ENCODE measurements at places on chromosomes 5 and 9.

GRCh38 chr5:142204219-142204618 is 95.6 kb downstream of the NDFIP1 start:
- no peak for DNase-seq

GRCh38 chr5:96219580-96220281 is 213.3 kb downstream of the PCSK1 start:
- peak; percentile 88 for DNase-seq

DNA sequence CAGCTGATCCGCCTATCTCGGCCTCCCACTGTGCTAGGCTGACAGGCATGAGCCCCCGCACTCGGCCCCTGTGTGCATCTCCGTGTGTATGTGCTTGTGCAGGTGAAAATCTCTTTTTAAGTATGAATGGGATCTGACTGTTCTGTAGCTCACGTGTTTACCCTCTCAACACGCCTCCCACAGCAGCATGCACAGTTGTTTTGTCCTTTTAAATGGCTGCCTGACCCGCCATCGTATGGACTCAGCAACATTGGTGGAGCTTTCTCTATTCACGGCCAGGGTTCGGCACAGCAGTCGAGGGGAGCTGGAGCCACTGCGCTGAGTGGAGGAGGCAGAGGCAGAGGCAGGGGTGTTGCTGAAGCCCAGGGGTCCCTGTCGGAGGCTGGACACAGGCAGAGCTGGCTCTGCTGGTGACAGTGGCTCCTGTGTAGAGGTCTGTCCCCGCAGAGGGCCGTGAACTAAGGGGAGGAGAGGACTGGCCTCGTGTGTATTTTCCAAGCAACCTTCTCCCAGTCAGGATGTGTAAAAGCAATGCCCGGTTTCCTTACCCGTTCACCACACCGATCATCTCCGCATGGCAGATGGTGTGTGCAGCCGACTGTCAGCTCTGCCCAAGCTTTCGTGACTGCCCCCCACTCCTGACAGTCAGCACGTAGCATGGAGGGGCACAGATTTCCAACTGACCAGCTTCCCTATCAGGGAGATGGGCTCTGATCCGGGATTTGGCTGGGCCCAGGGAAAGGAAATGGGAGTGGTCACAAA is 37.3 kb downstream of the MRPL36 start:
- DNase-seq: no peak

DNA sequence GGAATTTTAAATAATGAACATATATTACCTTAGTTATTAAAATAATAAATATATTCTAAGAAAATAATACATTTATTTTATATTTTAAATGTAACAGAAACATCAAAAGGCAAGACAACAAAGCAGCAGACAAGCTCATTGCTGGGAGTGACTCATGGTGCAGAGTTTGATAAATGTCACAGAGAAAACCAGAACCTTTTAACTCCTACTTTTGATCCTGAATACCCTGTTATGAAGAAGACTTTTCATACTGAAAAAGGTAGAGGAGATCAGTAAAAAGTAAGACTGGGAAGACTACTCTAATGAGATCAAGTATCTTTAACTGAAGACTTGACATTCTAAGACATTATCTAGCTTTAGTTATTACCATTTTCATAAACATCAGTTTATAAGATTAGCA is 99.0 kb upstream of the GNA14 start:
- peak; percentile 27 for DNase-seq

DNA sequence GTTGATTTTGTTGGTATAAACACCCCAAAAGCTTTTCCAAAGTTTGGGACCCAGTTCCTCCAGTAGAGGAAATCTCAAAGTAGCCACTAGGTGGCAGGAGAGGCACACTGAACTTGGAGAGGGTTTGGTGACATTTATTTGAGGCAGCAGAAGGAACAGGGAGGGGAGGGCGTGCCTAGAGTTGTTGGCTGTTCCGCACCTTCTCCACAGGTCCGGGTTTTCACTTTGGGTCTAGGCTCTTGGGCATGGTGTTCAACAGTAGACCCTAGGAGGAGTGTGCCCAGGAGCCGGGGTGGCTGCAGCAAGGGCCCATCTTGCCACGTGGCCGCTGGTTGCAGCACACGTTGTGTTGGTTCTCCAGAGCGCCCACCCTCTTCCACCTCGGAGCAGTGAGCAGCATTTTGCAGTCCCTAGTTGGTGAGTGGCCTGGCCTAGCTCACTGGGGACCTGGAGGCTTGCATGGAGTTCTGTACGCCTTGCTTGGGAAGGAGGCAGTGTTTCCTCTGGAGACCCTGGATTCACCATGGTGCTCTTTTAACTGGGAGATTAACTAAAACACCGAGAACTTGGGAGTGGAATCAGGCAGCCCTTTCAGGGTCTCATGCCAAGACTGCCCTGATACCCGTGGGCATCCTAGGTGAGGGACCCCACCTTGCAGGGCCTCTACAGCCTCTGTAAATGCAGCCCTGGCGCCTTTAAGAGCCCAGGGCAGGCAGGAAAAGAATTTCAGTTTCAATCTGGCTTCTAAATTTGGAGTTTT is 28.2 kb downstream of the PTPA start:
- peak; percentile 93 for DNase-seq

DNA sequence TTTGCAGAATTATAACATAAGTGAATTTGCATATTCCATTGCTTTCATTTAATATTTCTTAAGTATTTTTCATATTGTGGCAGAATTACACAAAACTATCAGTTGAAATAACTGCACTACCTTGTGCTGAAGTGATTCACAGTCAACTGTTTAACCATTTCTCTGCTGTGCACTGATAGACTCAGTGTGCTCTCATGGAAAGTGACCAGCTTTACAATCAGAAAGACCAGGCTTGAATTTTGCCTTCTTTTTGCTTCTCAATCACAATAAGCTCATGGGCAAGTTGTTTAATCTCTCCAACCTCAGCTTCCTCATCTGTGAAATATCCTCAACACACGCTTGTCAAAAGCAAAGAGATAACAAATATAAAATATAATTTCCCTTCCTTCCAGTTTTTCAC is 18.3 kb downstream of the CDK5RAP2 start:
- DNase-seq: no peak

DNA sequence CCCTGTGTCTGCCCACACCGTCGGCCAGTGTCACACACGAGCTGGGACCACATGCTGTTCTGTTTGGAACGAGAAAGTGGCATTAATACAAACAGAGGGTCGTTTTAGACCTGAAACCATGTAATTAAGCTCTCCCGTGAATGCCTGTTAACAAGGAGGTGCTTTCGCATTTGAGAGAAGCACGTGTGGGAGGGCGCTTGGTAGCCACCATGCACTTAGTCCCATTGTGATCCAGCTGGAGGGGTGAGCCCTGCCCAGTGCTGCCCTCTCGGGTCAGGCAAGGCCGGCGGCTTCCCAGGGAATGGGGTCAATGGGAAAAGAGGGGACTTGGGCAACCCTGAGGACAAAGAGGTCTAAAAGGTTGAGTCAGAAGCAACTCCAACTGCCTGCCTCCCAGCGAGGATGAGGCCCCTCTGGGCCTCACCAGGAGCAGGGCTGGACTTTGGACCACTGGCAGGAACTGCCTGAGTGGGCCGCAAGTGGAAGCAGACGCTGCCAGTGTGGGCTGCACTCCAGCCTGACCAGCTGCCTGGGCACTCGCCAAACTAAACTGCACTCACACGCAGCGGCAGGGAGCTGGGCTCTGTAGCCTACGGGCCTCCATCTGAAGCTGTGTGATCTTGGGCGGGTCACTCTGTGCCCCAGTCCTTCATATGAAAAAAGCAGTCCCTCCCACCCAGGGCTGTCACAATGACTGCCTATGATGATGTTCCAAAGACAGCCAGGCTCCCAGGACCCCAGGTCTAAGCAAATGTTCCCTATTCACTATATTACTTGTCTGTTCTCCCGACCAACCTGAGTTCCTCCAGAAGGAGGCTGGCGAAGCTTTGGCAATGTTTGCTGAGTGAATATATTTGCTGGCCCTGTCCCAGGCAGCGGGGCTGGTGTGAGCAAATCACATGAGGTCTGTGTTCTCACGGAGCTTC is 195.7 kb downstream of the CDK5RAP2 start:
- DNase-seq: peak; percentile 73

- DNase-seq: peak; percentile 53
These were observed 44.8 kb downstream of the PLCXD3 start for GRCh38 chr5:41465493-41466171.

- no peak for DNase-seq
These were observed 353.8 kb upstream of the WWC1 start for GRCh38 chr5:167937635-167937998.

- DNase-seq: no peak
These were observed 20.5 kb downstream of the MRPL36 start for GRCh38 chr5:1779021-1779680.

DNA sequence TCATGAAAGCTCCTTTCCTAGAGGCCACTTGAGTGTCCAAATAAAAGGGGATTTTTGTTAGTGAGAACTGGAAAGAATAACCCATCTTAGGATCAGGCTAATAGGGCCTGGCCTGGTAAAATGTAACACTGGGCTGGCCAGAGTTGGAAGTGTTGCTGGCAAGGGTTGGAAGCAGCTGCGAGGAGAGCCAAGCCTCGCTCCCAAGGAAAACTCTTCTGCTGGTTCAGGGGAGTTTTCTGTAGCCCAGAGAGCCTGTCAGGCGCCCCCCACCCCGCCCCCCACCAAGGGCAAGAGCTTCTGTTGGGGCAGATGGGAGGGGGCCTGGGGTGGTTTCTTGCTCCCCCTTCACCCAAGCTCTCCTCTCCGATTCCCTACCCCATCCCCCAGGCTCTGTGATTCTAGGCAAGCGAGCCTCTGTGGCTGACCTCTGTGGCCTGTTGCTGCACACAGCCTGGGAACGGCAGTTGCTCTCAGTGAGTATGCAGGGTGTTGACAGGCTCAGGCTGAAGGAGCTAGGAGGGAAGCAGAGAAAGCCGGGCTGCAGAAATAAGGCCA is 547.8 kb downstream of the CCDC171 start:
- peak; percentile 64 for DNase-seq

- DNase-seq: no peak
These were observed 381.5 kb upstream of the KLF4 start for GRCh38 chr9:107870927-107871680.
